ENCODE measurements at places on chromosomes 2 and 18.

DNA sequence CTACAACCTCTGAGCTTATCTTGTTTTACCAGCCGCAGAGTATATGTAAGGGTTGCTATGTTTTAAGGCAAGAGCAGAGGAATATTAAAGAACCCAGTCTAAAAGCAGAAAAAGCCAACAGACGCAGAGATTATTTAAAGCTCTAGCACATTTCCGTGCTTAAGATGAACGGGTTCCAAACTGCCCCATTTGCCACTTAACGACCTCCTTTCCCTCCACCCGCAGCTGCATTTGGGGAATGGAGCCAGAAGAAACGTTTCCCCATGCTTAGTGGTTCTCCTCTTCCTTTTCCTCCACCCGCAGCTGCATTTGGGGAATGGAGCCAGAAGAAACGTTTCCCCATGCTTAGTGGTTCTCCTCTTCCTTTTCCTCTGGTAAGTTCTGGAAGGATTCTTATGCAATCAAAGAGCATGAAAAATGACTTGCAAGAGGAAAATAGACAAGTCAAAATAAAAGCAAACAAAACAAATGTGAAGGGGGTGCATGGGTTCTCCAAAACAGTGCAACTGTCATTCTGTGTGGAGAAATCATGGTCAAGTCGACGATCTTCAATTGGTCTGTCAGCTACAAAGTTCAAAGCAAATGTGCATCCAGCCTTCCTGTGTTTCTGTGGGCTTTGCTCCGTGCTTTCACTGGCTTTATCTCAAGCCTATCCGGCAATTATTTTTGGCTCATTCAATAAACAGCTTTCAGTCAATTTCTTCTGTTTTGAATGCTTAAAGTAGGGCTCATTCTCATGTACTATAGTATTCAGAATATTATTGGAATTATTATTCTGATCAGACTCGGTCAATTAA lies 57.8 kb downstream of the DIPK1C start:
- no peak for DNase-seq

- no peak for DNase-seq
Measured at GRCh38 chr2:121664086-121664485, 14.8 kb upstream of the CLASP1 start.

- DNase-seq, result no peak
Measured at GRCh38 chr18:55317864-55318263, 270.1 kb downstream of the TCF4 start.

DNA sequence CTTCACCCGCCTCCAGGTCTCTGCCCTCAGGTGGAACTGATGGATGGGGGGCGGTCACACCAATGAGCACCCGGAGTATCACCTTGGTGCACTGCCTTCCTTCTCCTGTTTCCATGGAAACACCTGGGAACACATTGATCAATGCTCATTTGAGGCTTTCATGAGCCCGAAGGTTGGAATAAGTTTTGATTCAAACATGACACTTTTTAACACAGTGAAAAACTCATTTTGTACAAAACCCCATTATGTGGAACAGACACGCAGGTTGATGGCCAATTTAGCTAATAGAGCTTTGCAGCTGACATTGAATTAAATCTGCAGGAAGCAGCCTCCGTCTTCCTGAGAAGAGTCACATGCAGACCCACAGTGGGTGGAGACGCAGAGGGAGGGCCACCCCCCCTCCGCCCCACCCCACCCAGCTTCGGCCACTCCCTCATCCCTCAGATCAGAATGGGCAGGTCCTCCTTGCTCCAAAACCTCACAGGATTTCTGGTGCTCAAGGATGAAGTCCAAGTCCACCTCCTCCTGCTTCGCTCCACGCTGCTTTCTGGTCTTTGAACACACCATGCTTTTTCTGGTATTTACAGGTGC lies 96.0 kb upstream of the MYCN start:
- DNase-seq, result no peak

- peak; percentile 30 for DNase-seq
Measured at GRCh38 chr2:112182581-112183034, 44.4 kb downstream of the FBLN7 start.

GRCh38 chr2:142416996-142417395 lies 286.2 kb upstream of the LRP1B start:
- no peak for DNase-seq

DNA sequence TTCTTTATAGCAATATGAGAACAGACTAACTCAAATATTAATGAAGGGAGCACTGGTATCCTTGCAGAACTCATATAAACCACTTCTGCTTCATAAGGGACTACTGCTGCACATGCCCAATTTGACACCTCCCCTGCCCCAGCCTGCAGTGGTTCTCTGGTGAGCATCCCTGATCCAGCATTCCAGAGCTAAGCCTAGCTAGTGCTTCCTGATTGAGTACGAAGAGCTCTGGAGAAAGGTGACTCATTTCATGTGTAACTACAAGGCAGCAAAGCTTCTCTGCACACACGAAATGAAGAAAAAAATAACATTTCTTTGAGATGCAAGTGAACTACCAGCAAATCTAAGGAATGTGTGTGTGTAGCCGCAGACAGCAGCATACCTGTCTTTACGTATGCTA lies 22.8 kb upstream of the ADNP2 start:
- no peak for DNase-seq

DNA sequence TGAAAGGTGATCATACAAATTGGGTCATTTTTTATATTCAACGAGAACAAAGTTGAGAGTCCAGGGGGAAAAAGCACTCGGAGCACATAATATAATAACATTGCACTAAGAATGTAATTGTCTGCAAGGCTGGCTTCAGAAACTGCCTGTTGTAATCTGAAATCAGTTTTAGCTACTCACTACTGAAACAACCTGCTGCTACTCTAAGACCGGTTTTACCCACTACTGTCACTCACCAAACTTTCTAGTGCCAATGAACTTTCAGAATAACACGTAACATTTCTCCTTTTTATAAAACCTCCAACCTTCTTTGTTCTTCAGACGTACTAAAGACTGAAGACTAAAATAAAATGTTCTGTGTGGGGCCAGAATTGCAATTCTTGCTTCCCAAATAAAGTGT lies 11.5 kb upstream of the CYB5A start:
- no peak for DNase-seq

- DNase-seq, result peak; percentile 30
Measured at GRCh38 chr2:109386004-109386695, 227.6 kb downstream of the SEPTIN10 start.

Measured in sciatic nerve (tissue), 2 donors.